ENCODE measurements at places on chromosomes 16 and 17.
A peak's percentile ranks its signal among the peaks of the same experiment; 100 is the strongest.

GRCh38 chr16:3059723-3060242 is 5.7 kb upstream of the IL32 start:
- no peak for DNase-seq

DNA sequence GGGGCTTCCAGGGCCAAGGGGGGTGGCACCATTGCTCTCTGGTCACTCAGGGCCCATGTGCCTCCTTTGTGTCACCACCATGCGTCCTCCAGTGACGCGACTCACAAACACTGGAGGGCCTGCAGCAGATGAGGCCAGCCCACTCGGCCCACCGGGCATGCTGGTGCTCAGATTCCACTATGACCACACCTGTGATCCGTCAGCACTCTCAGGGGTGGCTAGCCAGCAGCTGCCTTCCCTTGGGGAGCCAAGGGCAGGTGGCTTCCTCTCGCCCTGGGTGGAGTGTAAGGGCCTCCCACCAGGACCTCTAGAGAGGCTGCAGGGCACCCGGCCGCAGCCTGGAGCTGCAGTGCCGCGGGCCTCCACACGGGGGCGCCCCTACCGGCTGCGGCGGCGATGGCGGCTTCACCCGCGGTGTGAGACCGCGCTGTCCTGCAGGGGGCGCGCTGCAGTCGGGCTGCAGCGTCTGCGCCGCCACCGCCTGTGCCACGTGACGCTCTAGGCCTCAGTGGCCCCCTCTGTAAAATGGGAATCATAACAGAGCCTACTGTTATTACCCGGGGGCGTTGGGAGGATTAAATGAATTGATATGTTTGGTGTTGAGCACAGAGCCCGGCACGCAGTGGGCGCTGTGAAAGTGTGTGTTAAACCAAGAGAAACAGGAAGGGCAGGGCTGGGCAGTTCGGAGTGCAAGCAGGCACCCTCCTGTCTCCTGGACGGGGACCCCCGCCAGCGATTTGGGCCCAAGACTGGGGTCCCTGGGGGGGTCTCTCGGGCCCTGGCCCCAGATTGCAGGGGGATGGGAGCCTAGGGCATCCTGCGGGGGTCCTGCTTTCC is 192.4 kb upstream of the GSE1 start:
- no peak for DNase-seq

GRCh38 chr16:71367241-71367976 is 8.9 kb downstream of the CALB2 start:
- DNase-seq = peak; percentile 71

- peak; percentile 20 for DNase-seq
Observed at GRCh38 chr17:51166987-51167931, 1.0 kb downstream of the NME2 start.

DNA sequence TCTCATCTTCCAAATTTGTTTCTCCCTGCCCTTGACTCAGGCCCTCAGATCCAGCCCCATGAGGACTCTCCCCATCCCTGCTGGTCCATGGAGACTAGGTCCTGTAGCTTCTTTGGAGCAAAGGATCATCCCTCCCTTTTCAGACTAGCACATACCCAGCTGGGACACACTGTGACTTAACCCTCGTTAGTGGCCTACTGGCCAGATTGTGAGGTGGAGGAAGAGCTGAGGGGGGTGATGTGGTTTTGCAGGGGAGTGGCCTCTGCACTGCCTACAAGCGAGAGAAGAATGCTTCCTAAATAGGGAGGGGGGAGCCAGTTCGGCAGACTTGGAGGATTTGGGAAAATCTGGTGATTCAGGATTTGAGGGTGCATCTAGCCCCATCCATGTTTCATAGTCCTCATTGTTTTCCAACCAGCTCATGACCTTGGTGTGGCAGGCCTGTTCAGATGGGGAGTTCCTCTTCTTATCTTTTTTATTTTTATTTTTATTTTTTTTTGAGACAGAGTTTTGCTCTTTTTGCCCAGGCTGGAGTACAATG is 47.8 kb upstream of the SLC47A1 start:
- no peak for DNase-seq

DNA sequence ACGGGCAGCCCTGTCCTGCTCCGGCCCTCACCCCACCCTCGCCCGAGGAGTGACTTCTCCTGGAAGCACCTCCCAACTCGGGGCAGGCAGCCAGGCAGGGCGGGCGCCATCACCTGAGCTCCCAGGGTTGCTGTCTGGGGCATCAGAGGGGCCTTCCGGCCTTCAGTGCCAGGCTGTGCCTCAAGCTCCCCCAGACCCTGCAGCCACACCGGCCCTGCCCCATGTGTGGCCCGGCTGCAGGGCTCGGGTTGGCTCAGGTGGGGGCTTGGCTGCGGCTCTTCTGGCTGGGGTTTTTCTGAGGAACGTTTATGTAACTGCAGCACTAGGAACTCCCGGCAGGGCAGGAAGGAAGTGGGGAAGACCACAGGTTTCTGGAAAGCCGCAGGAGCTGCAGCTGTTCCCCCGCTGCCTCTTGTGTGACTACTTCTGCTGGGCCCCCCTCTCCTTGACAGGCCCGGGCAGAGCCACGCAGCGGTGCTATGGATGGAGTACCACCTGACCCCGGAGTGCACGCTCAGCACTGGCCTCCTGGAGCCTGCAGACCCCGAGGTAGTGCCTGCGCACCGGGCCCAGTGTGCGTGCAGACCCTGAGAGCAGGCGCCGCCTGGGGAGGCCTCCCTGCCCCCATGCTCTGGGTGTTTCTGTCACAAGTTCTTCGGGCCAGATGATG is 45.6 kb downstream of the PRMT7 start:
- no peak for DNase-seq

DNA sequence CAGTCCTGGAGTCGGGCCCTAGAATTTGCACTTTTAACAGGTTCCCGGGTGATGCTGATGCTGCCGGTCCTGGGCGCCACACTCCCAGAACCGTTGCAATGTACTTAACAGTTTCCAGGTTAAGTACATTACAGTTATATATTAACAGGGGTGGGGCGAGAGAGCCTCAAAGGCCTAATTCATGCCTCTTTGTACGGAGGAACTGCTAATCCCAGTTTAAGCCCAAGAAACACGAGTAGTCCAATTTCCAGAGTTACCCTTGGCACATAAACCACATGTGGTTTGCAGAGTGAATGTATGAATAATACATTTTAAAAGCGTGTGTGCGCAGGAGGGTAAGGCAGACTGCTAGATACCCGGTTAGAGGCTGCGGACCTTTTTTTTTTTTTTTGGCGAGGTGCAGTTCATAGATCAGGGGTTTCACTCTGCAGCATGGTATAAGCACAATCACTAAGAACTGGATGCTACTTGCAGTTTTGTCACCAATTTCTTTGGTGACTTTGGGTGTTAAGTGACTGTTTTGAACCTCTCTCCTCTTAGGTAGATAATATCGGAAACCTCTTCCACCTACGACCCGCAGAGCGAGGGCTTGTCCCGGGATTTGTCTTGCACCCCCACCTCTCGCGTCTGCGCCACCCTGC is 713 bp downstream of the COX11 start:
- peak; percentile 51 for DNase-seq

DNA sequence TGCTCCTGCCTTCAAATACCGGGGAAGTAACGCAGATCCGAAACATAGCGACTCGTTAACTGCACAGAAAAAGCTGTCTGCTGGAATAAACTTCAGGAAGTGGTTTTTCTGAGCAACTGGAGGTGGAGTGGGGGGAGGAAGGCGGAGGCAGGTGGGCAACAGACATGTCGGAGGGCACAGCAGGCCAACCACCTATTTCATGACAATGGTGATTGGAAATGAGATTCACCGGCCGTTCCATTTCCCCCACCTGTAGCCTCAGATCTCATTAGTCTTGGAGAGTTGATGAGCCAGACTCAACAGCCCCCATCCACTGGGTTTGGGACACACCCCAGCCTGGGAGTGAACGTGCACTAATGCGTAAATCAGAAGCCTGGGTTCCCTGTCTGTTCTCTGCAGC is 7.7 kb upstream of the PECAM1 start:
- DNase-seq = no peak

GRCh38 chr17:44556832-44557606 is at the start of gene FZD2:
Gene FZD2 (plus strand): TSS chr17:44557484. CDS start chr17:44557689, 205 bp downstream.
- DNase-seq = peak; percentile 96

- no peak for DNase-seq
Observed at GRCh38 chr17:77099997-77100396, 40.8 kb upstream of the SEC14L1 start.
